ENCODE measurements at places on chromosomes 16 and 17.

DNA sequence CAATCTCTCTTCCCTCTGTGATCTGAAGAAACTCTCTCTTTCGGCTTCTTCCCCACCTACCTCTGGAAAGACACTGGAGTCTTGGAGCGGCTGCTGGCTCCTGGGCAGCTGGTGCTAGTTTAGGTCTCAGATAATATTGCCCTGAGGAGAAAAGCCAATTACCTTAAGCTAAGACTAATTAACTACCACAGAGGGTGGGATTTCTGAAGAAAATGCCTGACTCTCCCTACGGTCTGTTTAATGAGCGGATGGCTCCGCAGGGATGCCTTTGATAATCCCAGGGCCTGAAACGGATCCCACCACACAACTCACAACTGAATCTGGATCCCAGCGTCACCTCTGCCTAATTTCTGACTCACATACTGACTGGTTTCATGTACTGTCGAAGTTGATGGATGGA is 127.0 kb upstream of the NLRP1 start:
- DNase-seq = no peak

- DNase-seq = no peak
Observed at GRCh38 chr16:81646561-81646960, 132.5 kb upstream of the PLCG2 start.

DNA sequence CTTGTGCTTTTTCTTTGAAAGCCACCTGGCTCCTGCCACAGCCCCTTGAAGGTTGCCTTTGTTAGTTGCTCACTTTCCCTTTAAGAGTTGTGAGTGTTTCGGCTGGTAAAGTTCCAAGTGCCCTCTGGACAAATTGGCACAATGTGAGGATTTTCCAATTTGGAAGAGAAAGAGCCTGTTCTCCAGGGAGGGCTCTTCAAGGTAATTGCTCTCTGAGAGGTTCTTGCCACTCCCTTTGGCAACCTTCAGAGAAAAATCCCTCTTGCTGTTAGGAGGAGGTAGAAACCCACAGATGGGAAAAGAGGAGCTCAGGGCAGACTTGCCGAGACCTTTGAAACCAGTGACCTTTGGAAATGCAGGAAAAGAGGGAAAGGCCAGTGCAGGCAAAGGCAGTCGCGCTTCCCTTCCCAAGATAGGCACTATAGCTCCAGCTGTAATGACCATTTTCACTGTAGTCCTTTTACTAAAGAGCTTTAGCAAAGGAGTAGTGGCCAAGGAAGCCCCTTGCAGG is 49.0 kb upstream of the AKAP1 start:
- no peak for DNase-seq

- peak; percentile 78 for DNase-seq
Observed at GRCh38 chr16:57299009-57299718, 14.7 kb upstream of the PLLP start.

DNA sequence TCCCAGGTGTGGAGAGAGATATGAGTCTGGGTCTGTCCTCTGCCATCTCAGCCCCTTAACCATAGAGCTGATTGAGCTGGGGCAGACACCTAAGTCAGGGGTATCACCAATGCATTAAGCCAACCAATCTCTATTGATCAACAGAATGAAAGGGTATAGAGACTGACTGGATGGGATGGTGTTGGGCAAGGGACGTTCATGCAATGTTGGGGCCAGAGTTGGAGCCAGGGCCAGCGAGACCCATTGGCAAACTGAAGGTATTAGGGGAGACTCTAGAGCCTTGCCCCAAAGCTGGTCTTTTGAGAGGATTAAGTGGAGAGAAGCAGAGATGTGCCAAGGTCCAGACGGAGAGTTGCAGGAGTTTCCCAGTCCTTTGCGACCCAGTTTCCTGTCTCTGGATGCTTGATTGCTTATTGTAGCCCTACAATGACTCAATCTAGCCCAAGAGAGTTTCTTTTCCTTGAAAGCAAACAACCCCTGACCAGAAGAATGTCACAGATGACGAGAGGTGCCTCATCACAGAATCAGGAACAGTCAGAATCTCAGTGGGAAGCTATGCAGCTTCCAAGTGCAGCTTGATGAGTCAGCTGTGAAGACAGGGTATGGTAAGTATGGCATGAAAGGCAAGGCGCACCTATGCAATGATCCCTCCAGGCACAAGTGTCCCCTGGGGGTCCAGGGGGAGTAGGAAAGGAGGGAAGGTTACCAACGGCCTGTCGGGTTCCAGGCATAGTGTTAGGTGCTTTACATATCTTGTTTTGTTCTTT is 137.2 kb downstream of the UTP18 start:
- DNase-seq = no peak

DNA sequence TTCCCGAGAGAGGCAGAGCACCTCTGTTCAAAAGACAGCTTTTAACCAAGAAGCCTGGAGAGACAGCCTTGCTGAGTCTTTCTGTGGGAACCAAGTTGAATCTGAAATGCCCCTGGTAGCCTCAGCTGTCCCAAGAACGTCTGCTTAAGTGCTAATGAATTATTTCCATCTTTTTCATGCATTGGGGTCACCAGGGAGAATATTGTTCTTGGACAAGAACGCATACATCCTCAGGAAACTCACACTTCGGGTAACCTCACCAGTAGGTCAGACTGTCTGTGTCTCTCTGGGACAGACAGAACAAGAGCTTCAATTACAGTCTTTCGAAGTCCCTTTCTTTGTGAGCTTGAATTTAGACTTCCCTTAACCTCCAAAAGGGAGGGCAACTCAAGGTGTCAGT is 134.6 kb upstream of the ADAMTS18 start:
- no peak for DNase-seq

DNA sequence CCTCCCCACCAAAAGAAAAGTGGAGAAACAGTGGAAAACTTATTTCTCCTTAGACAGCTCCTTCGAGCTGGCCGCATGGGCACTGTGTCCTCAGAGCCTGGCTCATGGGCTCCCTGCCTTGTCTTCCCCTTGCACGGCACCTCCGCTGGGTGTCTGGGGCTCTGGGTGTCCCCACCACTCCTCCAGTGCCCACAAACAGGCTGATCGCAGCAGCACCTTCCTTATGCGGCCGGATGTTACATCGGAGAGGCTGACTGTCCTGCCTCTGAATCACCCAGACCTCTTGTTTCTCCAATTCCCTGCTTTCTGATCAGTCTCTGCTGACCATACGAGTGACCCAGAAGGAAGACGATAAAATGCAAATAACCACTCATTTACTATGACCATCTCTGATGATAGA is 121.7 kb downstream of the SLC39A11 start:
- no peak for DNase-seq

DNA sequence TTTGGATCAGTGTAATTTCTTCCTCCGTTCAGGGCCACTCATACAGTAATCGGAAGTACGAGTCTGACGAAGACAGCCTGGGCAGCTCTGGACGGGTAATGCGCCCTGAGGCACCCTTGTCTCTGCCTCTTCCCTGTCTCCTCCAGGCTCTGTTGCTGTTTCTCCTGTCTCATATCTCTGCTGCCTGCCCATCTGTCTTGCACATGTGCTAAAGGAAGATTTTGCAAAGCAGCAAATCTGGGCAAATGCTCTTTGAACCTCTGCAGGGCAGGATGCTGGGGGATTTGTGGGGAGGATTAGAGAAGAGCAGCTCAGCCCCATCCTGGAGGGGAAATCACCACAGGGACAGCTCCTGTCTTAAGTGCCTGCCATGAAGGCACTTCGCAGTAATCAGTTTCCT is 32.4 kb upstream of the POLR3E start:
- DNase-seq = no peak

- DNase-seq = no peak
Observed at GRCh38 chr17:50459756-50460155, 8.9 kb downstream of the CHAD start.

GRCh38 chr16:11851294-11852091 is at the start of gene RSL1D1:
RSL1D1 (minus strand) TSS chr16:11851542; CDS start chr16:11851512, 30 bp downstream.
- peak; percentile 97 for DNase-seq

- DNase-seq = no peak
Observed at GRCh38 chr17:383771-384621, 31.4 kb upstream of the RPH3AL start.

- peak; percentile 45 for DNase-seq
Observed at GRCh38 chr17:8117980-8118768, at the start of gene ALOXE3. ALOXE3 (minus strand) TSS chr17:8118514; CDS start chr17:8117990, 524 bp downstream.

DNA sequence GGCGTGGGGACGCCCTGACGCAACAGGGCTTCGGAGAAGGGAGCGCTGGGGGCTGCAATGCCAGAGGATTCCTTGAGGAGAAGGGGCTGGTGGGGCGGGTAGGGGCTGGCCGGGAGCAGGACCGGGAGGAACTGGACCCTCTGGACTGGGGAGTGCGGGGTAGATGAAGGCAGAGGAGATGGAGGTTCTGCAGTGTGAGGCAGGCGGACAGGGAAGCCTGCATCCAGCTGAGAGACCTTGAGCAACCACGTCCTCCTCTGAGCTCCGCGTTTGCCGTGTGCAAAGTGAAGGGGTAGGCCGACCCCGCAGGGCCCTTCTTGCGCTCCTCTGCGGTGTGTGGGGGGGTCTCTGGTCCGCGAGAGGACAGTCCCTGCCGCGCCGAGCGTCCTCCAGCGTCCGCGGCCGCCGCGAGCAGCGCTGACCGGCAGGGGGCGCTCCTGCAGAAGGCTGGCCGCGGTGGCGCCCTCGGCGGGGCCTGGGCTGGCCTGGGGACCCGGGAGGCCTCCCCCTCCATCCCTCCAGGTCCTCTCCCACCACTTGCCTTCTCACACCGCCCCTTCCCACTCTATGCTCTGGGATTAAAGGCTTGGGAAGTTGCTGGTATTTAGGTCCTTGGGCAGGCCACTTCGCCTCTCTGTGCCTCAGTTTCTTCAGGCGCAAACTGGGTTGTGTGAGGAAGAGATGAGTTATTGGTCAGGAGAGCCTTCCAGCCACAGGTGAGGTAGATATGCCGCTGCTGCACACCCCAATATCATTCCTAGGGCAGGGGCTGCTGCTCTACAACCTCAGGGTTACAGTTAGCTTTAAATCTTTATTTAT is 9.6 kb upstream of the WNT9B start:
- no peak for DNase-seq

DNA sequence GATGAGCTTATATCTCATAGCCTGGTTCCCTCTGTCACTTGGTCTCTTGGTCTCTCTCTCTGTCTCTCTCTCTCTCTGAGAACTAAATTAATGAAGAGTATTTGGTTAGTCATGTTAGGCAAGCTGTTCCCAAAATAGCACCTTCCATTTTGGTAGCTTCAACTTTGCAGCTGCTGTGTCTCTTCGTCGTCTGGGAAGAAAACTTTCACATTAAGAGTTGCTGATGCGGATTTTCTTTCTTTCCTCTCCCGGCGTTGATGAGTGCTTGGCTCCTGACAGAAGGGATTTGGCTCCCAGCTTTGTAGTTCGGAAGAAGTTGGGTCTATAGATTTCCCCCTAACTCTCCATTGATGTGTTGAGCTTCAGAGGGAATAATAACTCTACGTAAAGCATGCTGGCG is at the start of gene RBFOX1:
RBFOX1 (plus strand) TSS at position 235 of the 400 bp plus-strand sequence.
- no peak for DNase-seq

DNA sequence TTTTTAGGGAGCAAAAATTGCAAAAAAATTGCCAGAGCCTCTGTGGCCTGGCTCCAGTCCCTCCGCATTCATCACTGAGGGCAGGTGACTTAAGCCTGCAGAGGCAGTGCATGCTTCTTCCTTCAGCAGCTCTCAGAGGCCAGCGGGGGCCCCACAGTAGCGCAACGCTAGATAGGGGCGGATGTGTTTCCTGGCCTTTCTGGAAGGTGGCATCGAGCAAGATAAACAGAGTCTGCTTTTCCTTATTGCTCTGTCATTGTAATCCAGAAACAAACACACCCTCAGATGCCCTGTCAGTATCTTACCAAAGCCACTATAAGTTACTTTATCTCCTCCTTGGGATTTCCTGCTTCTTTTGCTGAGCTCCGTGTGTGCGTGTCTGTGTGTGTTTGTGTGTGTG is 75.5 kb upstream of the IRX6 start:
- no peak for DNase-seq

DNA sequence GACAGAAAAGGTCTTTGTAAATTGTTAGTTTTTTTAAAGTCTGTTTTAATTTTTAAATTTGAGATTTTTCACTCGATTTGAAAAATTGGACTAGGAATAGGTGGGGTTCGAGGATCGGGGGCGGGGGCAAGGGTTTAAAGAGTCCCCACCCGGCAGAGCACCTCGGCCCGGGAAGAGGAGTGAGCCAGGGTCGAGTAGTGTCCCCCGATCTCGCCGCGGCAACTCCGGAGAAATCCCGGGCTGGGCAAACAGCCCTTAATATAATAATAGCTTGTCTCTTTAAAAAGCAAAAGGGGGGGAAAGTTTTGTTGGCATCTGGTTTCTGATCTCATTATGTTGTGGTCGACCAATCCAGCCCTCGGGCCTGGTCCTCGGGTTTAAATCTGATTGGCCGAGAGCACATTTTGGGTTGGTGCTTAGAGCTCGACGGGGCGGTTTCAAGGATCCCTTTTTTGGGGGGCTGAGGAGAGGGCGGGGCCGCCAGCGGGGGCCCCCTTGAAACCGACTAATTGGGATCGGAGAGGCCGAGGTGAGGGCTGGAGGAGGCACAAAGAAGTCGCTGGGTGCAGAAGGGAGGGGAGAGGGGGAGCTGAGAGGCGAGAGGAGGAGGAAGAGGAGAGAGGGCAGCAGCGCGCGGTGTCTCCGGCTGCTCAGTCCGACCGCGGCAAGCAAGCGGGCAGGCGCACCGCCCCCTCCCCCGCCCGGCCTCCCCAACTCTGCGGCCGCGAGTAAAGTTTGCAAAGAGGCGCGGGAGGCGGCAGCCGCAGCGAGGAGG is at the start of gene FZD2:
FZD2 (plus strand) TSS at position 653 of the 775 bp plus-strand sequence. CDS start 205 bp downstream, outside the sequence.
- peak; percentile 98 for DNase-seq

DNA sequence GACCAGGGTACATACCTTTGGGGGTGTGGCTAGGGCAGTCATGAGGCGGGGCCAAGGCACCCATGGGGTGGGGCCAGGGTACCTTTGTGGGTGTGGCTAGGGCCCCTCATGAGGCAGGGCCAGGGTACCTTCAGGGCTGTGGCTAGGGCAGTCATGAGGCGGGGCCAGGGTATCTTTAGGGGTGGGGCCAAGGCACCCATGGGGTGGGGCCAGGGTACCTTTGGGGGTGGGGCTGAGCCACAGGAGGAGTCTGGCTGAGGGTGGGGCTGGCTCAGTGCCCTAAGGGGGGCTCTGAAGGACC is 3.5 kb downstream of the GNG13 start:
- DNase-seq = no peak

GRCh38 chr16:6250511-6250910 is 1082.1 kb upstream of the RBFOX1 start:
- no peak for DNase-seq

GRCh38 chr16:28606291-28607115 is 3.3 kb downstream of the SULT1A1 start:
- no peak for DNase-seq

Data from right hindlimb (tissue), 1 donor.